ENCODE measurements at places on chromosomes 6 and 20. TPM values are rescaled to one million over a fixed set of nuclear protein-coding genes. Genes with fewer than 3 reads are reported as not detected.

LTA gene
- total RNA-seq, result not detected

PI3 gene
- not detected for total RNA-seq

FOXS1 gene
- 1.6 TPM for total RNA-seq

PREP gene
- 25.2 TPM for total RNA-seq

HUS1B gene
- not detected for total RNA-seq

GRCh38 chr20:59824711-59825562, 108.5 kb downstream of the SYCP2 start:
- DNase-seq, result no peak
- H3K27me3 ChIP-seq, result peaks cover 7% of the 10 kb centered on the region
- no peak overlapping the region for H3K27ac ChIP-seq
- H3K4me1 ChIP-seq, result peaks cover 49% of the 10 kb centered on the region
- no peak overlapping the region for H3K4me3 ChIP-seq

- no peak for DNase-seq
- no peak overlapping the region for H3K4me3 ChIP-seq
- no peaks in the 10 kb centered on the region for H3K36me3 ChIP-seq
- no peaks in the 10 kb centered on the region for H3K27me3 ChIP-seq
These were observed 79.2 kb downstream of the NOL4L start for GRCh38 chr20:32505723-32506473.

GRCh38 chr6:89803271-89803670, 16.3 kb downstream of the MDN1 start:
- H3K27ac ChIP-seq, result no peak overlapping the region
- no peaks in the 10 kb centered on the region for H3K27me3 ChIP-seq
- H3K4me1 ChIP-seq, result peaks cover 8% of the 10 kb centered on the region
- H3K36me3 ChIP-seq, result peaks cover 30% of the 10 kb centered on the region

- DNase-seq, result no peak
- no peak overlapping the region for H3K4me3 ChIP-seq
- H3K36me3 ChIP-seq, result no peaks in the 10 kb centered on the region
- no peak overlapping the region for H3K27ac ChIP-seq
These were observed 137.0 kb downstream of the ARID1B start for GRCh38 chr6:156914181-156914580.

DNA sequence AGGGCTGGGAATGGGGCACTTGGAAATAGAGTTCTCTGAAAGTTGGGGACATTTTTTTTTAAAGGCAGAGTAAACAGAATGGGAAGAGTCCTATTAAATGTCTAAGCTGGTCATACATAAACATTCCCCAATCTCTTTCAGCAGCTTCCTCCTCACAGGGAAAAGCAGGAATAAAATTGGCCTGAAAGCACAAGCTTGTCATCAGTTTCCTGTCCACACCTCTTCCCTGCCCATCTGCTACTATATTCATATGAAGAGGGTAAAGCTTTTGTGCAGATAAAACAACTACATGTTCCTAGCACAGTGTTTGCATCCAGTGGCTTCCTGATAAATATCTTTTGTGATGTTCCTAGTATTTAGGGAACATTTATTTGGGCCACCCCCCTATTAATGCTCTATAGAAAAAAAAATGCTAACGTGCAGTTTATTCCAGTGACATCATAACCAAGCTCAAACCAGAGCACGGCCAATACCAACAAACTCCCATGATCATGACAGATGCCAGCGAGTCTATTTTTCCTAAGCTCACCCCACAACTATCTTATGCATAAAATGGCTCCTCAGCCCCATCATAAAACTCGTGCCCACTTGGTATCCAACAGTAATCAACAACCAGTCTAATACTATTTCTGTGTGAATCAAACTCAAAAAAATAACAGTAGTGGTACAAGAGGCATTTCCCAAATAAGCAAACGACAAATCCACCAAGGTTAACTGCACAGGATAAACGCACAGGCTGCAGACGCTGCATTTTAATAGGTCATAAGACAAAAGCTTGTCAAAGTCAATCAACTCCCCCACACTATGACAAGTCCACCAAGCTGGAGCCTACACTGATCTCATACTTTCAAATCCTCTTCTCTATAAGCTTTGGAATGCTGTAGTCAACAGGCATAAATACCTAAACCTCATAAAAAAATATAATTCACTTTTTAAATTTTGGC, 95.3 kb downstream of the EPB41L2 start:
- H3K4me3 ChIP-seq, result peak overlapping the region; percentile 62
- no peaks in the 10 kb centered on the region for H3K36me3 ChIP-seq
- H3K4me1 ChIP-seq, result peaks cover 73% of the 10 kb centered on the region
- peak overlapping the region; percentile 82 for H3K27ac ChIP-seq

GRCh38 chr6:105345506-105345905, 57.4 kb downstream of the PREP start:
- H3K4me1 ChIP-seq, result peaks cover 17% of the 10 kb centered on the region
- no peak overlapping the region for H3K4me3 ChIP-seq
- no peak for DNase-seq
- H3K36me3 ChIP-seq, result peaks cover 14% of the 10 kb centered on the region
- H3K27ac ChIP-seq, result peak overlapping the region; percentile 65
- no peaks in the 10 kb centered on the region for H3K27me3 ChIP-seq

DNA sequence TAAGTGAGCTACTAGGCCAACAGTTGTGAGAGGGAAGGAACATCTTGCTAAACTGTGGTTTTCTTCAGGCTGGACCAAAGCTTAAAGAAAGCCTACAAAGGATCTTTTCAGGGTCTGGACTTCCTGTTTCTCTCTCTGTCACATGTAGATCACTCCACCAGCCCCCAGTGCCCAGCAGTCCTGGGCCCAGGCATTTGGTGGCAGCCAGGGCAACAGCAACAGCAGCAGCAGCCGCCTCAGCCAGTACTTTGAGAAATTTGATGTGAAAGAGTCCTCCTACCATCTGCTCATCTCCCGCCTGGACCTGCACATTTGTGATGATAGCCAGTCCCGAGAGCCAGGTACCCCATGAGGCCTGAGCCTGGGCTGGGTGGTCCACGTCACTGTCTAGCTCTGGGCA, 44.1 kb downstream of the BLTP3A start:
- no peak for DNase-seq
- peaks cover 4% of the 10 kb centered on the region for H3K4me1 ChIP-seq
- no peaks in the 10 kb centered on the region for H3K27me3 ChIP-seq
- H3K36me3 ChIP-seq, result peaks cover 67% of the 10 kb centered on the region
- no peak overlapping the region for H3K27ac ChIP-seq
